Stimulated activated CD8-positive, alpha-beta memory T cell treated with anti-CD3 and anti-CD28 coated beads, Interleukin-4, amount 100 ng/mL, for 4 hours (primary cell): ENCODE measurements at places on chromosomes 5 and 9.

DNA sequence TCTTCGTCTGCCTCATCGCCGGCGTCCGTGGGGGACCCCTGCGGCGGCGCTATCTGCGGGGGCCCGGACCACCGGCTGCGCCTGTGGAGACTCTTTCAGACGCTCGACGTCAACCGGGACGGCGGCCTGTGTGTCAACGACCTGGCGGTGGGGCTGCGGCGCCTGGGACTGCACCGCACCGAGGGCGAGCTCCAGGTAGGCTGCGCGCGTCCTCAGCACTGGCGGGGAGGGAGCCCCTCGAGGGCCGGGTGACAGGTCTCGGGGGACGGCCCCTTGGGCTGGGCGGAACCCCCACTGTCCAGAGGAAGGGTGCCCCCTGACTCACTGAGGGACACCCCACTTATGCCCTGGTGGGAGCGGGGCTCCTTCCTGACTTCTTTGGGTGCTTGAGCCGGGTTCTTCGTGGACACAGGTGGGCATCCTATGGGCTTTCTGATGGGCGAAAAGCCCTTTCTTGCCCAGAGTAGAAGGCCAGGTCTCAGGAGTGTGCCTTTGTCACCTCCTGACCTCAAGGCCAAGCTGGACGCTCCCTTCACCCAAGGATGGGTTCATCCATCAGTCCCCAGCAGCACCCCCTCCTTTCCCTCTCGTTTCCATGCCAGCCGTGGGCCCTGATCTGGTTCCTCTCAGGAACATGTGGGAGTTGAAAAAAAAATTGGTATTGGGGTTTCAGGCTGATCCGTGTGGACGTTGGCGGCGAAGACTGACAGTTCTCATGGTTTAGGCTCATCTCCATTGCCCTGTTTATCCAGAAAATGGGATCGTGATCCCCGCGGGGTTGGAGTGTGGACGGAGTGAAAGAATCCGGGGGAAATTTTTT, 564 bp downstream of the SLC25A25 start:
- DNase-seq = no peak

GRCh38 chr5:142151436-142152383, 43.1 kb downstream of the NDFIP1 start:
- peak; percentile 4 for DNase-seq

- peak; percentile 61 for DNase-seq
Observed at GRCh38 chr5:181246276-181247049, 2.8 kb upstream of the RACK1 start.

GRCh38 chr5:141947316-141947715, 10.7 kb downstream of the PCDH12 start:
- no peak for DNase-seq

DNA sequence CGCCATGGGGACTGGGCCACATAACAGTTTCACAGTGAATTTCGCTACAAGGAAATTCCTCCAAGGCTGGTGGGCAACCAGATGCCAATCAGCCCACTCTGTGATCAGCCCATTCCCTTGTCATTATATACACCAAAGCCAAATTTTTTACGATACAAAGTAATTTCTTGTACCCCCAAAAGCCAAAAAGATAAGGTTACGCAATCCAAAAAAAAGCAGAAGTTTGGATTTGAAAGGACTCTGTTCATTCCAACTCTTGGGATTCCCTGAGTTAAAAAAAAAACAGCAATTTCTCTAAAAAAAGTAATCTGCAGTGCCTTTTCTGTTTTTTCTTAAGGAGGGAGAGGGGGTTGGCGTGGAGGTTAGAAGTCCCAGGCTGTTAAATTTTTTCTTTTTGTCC, 166.8 kb downstream of the CDH10 start:
- DNase-seq = no peak

DNA sequence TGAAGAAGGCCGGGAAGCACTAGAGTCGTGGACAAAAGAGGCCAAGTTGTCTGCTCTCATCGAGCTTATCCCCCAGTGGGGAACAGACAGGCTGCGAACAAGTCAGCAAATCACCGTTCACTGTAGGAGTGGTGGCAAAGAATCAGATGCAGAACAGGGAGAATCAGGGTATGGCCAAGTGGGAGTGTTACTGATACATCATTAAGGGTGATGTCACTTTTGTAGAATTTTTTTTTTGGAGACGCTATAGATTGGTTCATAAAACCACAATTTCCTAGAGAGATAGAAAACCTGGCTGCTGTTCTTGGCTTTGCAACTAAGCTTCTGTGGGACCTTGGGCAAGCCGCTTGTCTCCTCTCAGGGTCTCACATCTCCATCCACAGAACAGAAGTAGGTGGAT, 21.3 kb downstream of the SPRY4 start:
- DNase-seq = no peak

- no peak for DNase-seq
Observed at GRCh38 chr5:16554110-16554509, 62.7 kb downstream of the RETREG1 start.

DNA sequence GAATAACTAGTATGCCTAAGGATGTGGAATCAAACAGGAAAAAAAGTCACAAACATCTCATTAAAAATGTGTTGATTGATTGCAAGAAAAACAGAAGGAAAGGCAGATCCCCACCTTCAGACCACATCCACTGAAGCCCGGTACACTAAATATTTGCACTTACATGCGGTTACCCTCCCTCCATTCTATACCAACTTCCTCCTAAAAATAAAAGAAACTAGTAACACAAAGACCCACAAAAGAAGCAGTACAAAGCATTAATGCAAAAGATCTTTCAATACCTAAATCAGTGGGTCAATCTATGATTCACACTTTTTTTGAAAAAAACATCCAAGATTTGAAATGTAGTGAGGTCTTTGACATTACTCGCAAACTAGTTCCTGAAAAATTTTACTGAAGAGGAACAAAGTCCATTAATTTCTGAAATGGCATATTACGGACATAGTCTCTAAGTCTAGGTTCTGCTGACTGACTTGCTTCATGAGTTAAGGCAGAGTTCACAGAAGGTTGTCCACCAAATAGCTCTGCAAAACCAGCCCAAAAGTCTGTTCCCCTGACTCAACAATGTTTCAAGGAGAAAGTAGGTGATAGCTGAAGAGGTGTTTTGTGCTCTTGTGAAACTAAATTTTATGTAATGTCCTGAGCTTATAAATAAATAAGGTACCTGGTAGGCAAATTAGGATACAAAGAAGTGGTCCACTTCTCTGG, 100.7 kb downstream of the PAM start:
- no peak for DNase-seq
